ENCODE measurements at places on chromosomes 3 and 15.

DNA sequence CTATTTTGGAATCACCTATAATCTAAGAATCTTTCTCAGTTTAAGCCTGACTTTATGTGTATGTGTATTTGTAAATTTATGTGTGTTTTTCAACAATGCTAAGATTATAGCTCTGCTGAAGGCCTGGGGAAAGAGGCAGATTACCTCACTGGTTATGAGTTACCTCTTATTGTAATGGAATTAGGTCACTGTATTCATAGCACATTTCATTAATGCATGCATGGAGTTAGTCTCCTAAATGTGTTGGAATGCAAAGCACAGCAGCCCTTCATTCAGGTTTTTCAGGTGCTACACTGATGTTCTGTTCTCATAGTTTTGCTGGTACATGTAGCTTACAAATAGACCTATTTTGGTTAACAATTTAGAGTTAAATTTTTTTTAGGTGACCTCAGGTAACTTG is 9.5 kb downstream of the GPR87 start:
- no peak for DNase-seq

GRCh38 chr15:68651916-68652525 is 73.2 kb downstream of the CORO2B start:
- peak; percentile 97 for DNase-seq

DNA sequence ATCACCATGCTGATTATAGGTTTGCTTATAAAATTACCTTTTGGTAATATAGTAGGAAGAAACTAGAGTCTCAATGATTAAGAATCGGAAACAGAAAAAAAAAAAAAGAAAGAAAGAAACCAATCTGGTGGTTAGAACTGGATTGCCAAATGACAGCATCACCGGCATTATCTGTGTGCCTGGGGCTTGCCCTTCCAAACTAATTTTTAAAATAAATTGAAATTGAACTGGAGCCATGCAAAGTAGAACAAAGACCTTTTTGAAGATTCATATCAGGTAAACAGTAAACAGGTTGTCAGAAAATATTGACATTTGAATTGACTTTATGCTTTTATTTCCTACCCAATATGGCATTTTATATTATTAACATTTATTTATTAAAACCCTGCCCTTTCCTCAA is 11.2 kb upstream of the CPB1 start:
- DNase-seq: no peak

DNA sequence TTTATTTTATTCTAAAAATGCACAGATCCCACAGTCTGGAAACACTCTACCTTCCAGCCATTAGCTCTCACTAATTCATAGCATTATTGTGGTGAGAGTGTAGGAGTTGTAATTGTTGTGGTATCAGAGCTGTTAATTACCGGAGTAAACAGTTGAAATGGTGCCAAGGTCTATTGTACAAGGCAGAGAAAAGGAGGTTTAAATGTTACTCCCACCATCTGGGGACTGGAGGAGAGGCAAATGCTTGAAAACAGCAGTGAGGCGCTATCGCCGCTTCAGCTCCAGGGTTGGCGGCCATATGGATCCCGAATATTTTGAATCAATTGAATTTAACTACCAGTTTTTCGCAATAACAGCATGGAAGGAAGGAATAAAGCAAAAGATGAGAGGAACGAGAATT is 113.1 kb upstream of the C15orf61 start:
- DNase-seq: no peak

- DNase-seq: no peak
Observed at GRCh38 chr3:127137113-127137512, 55.8 kb upstream of the PRR23E start.

GRCh38 chr15:57505949-57506391 is 85.7 kb upstream of the MYZAP start:
- DNase-seq: peak; percentile 14

GRCh38 chr15:25439369-25439836 is 579 bp upstream of the UBE3A start:
- DNase-seq: no peak

GRCh38 chr15:73258271-73259108 is 110.3 kb downstream of the HCN4 start:
- no peak for DNase-seq

- no peak for DNase-seq
Observed at GRCh38 chr3:106001923-106002322, 133.1 kb upstream of the CBLB start.

GRCh38 chr3:146739203-146739671 is 134.1 kb upstream of the PLSCR5 start:
- no peak for DNase-seq

DNA sequence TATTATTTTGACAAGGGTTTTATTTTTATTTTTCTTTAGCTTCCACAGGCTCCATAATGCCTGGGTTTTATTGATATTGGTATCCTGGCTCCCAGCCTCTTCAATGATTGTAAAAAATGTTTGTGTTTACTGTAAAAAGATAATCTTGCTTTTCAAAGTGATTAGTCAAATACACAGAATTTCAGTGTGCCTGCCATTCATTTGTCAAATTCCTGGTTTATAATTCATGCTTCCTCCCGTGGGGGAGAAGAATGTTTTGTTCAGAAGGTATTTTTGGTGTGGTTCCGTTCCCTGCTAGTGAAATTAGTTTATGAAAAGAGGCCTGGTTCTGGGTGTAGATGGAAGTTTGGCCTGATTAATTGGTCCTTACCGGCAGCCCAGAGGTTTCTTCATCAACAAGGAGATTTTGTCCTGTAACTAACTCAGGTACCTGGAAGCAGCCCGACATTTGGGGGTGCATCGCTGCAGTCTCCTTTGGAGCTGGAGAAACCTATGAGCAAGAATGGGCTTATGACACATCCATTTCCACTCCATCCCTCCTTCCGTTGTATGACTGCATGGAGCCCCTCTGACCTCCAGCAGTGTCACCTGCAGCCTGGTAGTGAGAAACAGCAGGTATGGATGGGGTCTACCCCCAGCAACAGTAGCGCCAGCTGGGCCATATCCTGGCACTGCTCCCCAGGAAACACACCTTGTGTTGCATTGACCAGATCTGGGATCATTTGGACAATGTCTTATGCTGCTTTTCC is 101.5 kb downstream of the PGPEP1L start:
- DNase-seq: no peak

DNA sequence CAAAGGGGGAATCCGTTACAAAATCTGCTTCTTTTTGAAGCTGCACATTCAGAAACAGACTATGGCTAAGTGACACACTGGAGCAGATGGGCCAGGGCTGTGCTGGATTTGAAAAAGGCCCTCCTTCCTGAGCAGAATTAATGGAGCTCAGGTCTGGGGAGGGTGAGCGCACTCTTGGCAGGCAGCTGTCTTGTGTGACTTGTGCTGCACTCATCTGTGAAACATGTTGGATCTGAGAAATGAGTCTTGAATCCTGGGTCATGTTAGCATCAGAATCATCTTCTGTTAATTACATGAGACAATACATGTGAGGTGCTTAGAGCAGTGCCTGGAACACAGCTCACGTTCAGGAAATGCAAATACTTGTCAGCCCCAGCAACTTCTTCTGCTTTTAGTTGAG is 219.6 kb downstream of the THSD4 start:
- no peak for DNase-seq

GRCh38 chr3:1600700-1601418 is 497.8 kb upstream of the CNTN4 start:
- no peak for DNase-seq

- peak; percentile 77 for DNase-seq
Observed at GRCh38 chr3:171646357-171647133, 163.7 kb downstream of the PLD1 start.

- DNase-seq: no peak
Observed at GRCh38 chr3:114721864-114722263, 425.2 kb downstream of the ZBTB20 start.

DNA sequence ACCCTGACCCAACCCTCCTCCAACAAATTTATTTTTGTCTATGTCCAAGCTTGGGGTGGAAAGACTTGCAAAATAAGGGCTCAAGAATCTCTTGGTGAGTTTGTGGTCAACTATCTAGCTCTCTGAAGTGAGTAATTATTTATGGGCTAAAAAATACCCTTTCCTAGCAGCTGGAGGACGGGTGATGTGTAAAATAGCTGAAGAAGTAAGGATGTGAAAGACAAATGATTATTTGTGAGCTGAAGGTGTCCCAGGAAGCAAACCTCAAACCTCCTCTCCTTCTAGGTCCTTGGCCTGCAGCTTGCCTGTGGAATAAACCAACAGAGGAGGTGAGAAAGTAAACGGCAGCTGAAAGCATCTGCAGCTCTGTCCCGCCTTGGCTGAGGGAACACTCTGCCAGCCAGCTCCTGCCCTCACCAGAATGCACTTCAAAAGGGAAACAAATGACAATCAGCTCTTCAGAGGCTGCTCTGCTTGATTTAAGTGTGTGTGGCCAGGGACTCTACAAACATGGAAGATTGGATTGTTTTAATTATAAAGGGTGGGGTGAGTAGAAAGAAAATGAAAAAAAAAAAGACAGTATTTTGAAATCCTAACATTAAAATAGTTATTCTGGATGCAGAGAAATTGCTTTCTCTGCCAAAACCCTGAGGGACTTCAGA is 60.3 kb downstream of the TM4SF4 start:
- peak; percentile 86 for DNase-seq

DNA sequence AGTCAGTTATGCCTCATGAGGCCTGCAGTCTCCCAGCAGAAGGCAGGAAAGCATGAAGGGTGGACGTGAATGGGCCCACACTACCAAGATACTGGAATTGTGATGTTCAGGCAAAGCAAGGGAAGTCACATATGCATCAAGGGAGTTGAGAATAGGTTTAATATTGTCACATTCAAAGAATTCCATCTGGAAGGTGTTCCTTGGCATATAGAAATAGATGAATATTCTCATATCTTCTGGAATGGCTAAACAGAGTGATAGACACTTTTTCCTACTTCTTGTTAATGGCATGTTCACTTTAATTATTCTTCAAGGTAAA is 103.7 kb downstream of the CMSS1 start:
- DNase-seq: no peak

GRCh38 chr3:108301695-108302404 is 5.5 kb downstream of the HHLA2 start:
- DNase-seq: no peak

DNA sequence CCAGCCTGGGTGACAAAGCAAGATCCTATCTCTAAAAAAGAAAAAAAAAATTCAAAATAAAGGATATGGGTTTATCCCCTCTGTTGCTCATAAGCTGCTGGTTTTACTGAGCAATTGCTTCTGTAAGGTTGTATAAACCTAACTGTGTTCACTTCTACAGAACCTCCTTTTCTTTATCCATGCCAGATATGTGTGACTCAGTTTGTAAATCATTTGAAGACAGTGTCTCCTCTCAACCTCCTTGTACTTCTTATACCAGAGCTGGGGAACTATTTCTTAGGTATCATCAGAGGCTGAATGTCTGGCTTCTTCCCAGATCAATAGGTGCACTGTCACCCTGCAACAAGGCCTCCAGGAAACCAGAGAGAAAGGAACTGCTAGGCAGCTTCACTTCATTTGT is 273.8 kb downstream of the CD47 start:
- DNase-seq: no peak

DNA sequence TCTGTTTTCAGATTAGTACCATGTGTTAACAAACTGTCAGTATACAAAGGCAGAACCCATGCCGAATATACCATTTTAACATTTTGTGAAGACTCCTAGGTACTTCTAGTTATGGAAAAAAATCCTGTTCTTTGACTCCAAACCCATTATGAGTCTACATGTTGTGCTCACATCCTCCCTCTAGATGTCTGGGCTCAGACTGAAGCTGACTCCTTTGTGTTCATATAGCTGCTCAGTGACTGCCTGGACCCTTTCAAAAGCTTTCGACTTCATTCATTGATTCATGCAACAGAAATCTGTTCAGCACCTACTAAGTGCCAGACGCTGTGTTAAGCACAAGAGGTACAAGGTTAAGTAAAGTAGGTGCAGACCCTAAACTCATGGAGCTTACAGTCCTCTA is 60.5 kb downstream of the MEGF11 start:
- no peak for DNase-seq

- DNase-seq: peak; percentile 49
Observed at GRCh38 chr3:15860014-15860934, 62.5 kb upstream of the ANKRD28 start.

GRCh38 chr3:71724584-71725270 is 475 bp downstream of the EIF4E3 start:
- DNase-seq: no peak

GRCh38 chr15:69468241-69469121 is 15.9 kb downstream of the RPLP1 start:
- no peak for DNase-seq

- DNase-seq: no peak
Observed at GRCh38 chr3:36543276-36543997, 163.1 kb downstream of the STAC start.

DNA sequence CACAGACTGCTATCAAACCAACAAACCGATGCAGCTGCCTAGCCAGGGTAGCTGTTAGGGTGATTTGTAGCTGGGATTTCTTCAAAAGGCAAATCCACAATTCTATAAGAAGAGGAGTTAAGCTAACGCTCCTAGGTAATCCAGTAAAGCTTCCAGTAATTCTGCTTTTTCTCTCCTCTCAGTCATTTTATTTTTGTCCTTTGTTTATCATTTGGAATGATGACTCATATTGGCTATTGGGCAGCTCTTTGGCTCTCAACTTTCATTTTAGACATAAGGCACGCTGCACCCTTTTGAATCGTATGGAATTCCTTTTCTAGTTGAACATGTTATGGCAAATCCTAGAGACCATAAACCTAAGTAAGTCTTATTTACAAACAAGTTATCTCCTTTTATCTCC is 53.2 kb upstream of the PPARG start:
- DNase-seq: no peak

- DNase-seq: peak; percentile 17
Observed at GRCh38 chr3:4351164-4351855, 48.1 kb downstream of the SETMAR start.

DNA sequence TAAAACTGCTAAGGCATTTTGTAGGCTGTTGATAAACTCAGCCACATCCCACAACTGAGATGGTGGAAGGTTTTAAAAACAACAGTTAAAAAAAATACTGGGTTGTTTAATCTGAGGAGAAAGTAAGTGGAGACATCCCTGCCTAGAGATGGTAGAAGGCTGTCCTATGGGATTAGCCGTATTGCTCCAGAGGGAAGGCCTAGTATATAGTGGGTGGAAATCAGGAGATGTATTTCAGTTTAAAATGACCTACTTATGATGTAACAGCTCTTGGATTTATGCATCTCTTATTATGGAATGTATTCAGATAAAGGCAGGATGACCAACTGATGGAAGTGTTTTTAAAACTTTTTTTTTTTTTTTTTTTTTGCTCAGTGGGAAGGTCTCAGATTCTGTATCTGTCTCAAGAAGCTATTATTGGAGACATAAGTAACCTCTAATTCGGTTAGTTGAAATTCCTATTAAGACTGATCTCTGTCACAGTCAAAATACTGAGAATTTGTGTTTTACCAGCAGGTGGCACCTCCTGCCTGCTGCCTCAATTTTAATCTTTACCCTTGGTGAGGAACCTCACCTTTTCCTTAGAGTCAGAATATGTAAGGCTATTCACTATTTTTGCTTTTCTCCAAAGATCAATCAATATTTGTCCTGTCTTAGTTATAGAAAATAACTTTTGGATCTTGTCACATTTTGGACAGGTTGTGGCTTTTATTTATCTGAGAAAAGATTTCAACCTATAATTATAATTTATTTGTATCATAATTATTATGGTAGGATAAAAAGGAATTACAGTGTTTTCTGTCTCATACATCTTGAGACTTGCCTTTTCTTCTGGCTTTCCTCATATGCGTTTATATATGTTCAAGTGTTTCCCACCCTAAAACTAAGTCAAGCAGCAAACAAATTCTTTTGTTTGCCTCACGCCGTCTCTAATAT is 63.0 kb downstream of the VPS8 start:
- peak; percentile 34 for DNase-seq

Data from pons (tissue), 1 donor.